ENCODE measurements at places on chromosomes 13 and 19.

DNA sequence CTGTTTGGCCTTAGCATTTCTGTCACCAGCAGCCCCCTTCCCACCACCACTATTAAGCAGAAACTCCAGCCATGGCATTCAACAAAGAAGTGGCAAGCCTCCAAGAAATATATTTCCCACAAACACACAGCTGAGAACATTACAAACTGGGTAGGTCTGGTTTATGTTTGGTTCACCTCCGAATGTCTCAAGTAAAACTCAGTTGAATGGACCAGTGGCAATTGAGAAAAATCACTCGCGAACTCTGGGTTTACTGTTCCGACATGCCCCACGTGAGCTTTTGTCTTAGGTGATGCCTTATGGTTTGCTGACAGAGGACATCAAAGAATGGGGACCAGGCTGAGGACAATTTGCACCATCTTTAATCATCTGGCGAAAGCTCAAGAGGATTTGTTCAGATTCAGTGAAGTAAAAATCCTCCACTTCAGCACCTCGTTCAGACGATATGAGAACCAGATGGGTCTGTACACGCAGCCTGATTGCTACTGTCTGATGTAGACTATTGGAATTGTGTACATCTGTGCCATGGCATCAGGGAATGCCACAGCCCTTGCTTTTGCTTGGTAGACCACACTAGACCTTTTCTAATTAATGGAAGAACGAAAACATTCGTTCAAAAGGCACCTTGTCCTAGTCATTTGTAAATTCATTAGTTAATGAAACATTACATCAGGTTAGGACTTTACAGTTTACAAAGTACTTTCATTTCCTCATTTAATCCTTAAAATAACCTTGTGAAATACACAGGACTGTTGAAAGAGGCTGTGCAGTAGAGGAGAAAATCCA, 59.4 kb downstream of the SLC10A2 start:
- DNase-seq, result no peak

- no peak for DNase-seq
Measured at GRCh38 chr19:46517471-46517870, 21.8 kb upstream of the PNMA8B start.

GRCh38 chr19:14347999-14348889, 33.0 kb upstream of the ADGRE5 start:
- DNase-seq, result peak; percentile 13

- DNase-seq, result no peak
Measured at GRCh38 chr13:43128504-43128961, 105.1 kb downstream of the DNAJC15 start.

GRCh38 chr19:11658970-11659369, 61.7 kb downstream of the ZNF627 start:
- DNase-seq, result no peak

- no peak for DNase-seq
Measured at GRCh38 chr19:49933643-49934042, 4.3 kb upstream of the NUP62 start.

- DNase-seq, result no peak
Measured at GRCh38 chr13:74586847-74587246, 452.6 kb upstream of the KLF12 start.

DNA sequence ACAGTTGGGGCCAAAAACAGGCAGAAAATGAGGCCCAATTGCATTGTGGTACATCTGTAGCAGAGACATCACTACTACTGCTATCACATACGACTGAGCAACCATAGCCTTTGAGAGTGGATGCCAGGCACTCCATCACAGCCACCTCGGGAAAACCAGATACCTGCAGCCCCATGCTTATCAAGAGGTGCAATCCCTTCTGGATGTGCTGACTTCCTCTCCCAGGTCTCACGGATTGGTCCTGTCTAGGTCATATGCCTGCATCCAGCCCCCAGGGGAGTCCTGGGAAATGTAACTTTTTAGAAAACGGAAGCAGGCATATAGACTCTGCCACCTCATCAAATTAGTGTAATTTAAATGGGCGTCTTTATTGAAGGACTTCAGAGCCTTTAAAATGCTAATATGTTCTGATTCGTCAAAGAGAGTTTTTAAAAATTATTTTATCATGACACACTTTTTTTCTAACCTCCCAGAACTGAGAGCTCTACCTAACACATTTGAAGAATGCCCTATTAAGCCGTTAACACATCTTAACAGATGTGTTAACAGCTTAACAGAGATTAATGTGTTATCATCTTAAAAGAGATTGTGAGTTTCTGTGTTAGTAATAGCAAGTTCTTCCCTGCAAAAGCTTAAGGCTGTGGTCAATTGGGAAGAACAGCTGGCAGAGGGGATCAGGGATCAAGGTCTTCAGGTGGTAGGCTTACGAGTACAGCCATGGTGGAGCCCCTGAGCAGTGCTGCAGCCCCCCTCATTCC, 63.9 kb downstream of the DLEU7 start:
- no peak for DNase-seq

DNA sequence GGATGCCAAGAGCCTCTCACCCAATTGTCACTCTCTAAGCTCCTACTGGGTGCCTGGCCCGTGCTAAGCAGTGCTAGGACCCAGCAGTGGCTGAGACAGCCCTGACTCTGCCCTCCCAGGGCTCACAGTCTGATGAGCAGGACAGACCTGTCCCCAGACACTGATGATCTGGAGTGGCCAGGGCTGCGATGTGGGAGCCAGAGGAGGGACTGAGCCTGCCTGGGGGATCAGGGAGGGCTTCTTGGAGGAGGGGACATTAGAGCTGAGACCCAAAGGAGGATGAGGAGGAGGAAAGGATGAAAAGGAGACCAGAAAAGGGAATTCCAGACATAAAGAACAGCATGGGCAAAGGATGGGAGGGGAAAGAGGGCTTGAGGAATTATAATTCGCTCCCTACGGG, 6.6 kb downstream of the ERCC1 start:
- no peak for DNase-seq

DNA sequence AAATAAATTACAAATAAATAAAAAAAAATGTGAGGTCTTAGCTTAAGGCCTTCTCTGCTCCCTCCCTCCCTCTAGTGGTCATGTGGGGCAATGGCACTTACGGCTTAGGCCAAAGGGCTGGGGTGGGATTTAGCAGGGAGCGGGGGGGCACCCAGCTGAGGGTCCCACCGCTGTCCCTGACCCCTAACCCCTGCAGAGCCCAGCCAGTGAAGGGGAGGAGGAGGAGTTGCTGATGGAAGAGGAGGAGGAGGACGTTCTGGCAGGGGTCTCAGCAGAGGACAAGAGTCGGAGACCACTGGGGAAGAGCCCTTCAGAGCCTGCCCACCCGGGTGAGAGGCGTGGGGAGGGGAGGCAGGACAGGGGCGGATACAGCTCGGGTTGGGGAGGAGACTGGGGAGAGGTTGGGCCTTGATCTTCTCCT, 9.3 kb downstream of the MPND start:
- DNase-seq, result peak; percentile 41

DNA sequence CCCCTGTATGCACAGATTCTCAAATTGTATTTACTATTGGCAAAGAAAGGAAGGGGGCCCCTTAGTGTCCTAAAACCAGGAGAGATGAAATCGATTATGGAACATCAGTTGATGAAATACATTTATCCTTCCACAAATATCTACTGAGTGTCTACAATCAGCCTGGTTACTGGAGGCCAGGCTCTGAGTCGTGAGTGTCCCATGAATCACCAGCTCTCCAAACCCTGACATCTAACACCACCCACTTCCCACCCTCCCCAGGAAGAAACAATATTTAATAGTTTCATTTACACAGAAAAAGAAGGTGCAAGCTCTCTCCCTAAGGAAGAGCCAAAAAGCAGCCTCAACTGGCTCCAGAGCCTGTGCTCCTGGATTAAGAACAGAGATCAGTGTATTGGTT, 25.2 kb downstream of the KCTD15 start:
- DNase-seq, result no peak

DNA sequence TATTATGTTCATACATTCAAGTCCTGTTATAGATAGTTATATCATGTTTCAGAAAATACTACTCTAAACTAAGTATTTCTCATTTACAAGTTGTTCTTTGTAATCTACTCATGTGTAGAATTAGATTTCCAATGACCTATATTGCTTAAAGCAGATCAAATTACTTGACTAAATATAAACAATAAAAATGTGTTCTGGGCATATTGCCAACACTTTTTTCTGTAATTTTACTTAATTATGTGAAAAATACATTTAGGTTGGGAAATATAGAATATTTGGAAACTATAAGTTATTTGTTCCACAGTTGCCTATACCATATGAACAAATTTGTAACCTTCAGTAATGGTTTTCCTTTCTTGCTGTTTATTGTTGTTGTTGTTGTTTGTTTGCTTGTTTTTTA, 275.2 kb upstream of the PCDH9 start:
- DNase-seq, result no peak

- no peak for DNase-seq
Measured at GRCh38 chr13:27663947-27664346, 42.3 kb downstream of the POLR1D start.

DNA sequence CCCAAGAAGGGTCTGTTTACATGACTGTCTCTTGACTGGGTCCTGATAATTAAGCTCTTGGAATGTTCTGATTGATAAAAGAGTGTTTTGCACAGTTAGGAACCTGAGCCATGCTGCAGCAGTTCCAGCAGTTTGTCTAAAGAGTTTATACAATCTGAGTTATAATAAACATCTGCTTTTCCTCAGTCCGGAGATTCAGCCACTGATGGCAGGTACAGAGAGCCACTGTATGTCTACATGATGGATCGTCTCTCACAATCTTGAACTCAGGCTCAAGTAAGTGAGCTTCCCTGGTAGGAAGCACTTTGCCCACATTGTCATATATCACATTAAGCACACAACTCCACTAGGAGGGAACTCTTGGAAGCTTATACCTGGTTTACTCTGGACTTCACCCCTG, 84.3 kb downstream of the UGGT2 start:
- no peak for DNase-seq

DNA sequence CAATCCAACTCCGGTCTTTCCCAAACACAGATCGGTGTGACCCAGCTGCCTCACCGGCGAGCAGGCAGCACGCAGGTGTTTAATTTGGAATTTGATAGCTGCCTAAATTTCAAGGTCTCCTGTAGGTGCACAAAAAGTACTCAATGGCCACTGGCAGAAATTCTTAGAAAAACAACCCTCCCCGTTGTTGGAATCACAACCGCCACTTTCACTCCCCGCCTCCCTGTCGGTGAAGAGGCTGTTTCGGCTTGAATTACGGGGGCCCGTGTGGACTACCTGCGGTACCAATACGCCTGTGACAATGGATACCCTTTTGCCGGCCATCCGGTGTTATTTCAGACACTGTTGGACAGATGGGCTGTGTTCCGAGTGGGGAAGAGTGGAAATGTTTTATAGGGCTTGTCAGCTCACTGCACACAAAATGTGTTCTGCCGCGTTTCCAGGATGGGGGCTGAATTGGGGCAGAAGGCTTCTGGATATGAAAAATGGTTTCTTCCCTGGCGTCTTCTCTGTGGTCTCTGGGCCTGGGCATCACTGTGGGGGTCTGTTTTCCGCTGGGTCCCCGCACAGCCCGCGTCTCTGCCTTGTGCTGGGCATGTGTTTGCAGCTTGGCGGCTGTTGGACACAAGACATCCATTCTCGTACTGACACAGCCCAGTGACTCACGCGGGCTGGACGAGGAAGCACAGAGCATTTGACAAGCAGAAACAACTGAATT, 45.4 kb downstream of the ZIC5 start:
- no peak for DNase-seq

- peak; percentile 58 for DNase-seq
Measured at GRCh38 chr19:2962018-2962670, 15.2 kb upstream of the TLE6 start.

DNA sequence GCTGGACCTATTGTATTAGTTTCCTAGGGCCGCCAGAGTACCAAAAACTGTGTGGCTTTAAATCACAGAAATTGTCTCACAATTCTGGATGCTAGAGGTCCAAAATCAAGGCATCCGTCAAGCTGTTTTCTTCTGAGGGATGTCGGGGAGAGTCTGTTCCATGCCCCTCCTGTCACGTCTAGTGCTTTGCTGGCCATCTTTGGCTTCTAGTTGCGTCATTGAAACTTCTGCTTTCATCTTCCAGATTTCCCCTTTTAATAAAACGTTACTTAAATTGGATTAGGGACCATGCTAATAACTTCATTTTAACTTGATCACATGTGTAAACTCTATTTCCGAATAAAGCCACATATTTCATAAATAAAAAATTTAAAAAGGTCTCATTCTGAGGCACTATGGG, 47.5 kb downstream of the TRPM4 start:
- DNase-seq, result no peak

DNA sequence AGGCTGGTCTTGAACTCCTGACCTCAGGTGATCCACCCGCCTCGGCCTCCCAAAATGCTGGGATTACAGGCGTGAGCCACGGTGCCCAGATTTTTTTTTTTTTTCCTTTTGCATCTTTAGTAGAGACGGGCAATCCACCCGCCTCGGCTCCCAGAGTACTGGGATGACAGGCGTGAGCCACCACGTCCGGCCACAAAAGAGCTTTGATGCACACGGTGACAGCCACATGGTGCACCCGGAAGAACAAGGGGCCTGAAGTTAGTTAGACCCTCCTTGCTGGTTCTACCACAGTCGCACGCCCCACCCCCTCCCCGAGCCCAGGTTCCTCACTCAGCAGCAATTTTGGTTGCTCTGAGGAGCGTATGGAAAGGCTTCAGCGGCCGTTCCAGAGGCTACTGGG, 54.2 kb upstream of the USE1 start:
- no peak for DNase-seq

- DNase-seq, result no peak
Measured at GRCh38 chr13:107819071-107819470, 396.3 kb downstream of the LIG4 start.

DNA sequence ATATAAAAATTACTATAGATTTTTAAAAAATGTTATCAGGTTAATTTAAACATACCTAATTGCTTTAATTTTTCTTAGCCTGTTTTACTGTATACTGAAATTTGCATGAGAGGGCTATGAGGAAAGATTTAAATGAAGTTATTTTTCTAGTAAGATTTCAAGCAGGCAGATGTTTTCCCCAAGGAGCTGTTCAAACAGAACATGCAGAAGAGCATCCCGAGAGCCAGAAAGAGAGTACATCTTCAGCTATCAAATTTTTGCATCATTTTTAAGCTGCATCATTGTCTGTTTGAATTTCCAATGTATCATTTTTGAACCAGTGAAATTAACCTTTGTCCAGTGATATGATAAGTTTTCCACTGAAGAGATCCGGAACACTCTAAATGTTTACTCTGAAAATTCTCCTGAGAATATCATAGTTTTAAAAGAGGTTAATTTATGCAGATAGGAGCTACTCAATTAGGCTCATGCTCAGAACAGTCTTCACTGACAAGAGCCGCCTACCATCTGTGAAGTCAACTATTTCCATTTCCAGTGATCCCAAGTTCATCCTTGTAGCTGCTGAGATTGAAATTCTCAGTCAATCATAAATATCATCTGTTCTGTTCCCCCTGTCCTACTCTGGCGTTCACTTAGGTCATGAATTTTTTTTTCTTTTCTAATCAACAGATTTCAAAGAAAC, 467.7 kb upstream of the NBEA start:
- DNase-seq, result no peak

DNA sequence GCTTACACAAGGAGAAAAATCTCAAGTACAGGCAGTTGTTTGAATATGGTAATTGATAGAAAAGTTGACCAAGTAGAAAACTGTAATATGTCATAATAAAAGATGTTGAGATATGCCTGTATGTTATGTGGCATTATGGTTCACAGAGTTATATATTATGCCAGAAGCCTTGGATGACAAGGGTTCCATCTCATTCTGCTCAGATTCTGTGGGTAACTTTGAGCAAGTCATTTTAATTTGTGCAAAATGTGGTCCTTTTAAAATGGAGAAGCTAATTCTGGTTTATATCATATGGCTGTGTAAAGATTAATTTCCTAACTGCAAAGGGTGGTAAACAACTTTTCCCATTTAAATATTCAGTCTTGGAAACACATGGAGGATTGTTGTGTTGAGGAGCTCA, 180.9 kb downstream of the GPC6 start:
- DNase-seq, result no peak
